Epithelial cell of proximal tubule (primary cell): ENCODE measurements at places on chromosomes 2 and 18. TPM values are rescaled to one million over a fixed set of nuclear protein-coding genes. Genes with fewer than 3 reads are reported as not detected.

GRCh38 chr2:105873281-105873680 is 128.6 kb downstream of the NCK2 start:
- no peak for DNase-seq

- no peak for DNase-seq
These were observed 123.5 kb upstream of the HS6ST1 start for GRCh38 chr2:128442053-128442751.

DNA sequence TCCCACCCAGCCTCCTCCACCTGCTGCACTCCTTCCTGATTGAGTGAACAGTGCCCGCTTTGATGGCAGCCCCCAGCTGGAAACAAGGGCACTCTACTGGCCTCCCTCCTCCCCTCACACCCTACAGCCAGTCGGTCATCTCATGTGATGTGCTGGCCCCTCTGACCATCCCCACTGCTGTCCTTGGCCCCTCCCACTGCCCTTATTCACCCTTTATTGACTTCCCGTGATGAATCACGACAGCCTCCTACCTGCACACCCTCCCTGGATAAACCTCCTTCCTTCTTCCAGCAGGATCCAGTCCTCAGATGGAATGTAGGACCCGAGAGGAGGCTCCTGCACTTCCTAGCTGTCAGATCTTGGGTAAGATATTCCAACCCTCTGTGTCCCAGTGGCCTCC is 186.5 kb upstream of the SH3BP4 start:
- no peak for DNase-seq

The CEP68 gene
- 4.3 and 5.1 TPM in 2 replicates for total RNA-seq

The RAB6C gene
- 0.07 TPM in 1 of 2 replicates, not detected in the other for total RNA-seq

The C2orf15 gene
- 2.4 and 3.7 TPM in 2 replicates for total RNA-seq

The CDK15 gene
- 2.3 and 6.4 TPM in 2 replicates for total RNA-seq
